Activated T-cell treated with anti-CD3 and anti-CD28 coated beads for 4 hours (primary cell): ENCODE measurements at places on chromosomes 2 and 18.

DNA sequence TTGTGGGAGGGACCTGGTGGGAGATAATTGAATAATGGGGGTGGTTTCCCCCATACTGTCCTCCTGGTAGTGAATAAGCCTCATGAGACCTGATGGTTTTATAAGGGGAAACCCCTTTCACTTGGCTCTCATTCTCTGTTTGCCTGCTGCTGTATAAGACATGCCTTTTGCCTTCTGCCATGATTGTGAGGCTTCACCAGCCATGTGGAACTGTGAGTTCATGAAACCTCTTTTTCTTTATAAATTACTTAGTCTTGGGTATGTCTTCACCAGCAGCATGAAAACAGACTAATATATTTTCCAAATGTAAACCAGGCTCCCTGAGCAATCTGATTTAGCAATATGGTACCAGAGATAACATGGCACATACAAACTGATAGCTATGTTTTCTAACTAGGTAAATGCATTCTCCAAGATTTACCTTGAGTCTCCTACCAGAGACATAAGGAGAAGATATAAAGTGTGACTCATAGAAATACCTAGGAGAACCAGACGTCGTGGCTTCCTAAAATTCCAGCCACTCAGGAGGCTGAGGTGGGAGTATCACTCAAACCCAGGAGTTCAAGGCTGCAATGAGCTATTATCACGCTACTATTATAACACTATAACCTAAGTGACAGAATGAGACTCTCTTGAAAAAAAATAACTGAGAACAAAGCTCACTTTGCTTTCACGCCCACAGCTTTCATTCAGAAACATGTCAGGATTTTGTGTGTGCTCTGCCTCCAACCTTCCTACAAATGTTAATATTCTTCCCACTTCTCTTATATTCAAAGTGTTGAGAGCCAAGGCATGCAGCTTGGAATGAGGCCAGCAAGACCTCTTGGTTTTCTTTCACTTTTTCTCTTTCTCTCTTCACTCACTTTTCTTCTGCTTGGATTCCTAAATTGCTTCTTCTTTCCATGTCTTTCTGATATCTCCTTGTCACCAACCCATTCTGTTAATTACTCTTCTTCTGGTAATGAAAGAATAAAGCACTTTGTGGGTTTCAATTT is 263.9 kb upstream of the UBE2E3 start:
- DNase-seq, result no peak

DNA sequence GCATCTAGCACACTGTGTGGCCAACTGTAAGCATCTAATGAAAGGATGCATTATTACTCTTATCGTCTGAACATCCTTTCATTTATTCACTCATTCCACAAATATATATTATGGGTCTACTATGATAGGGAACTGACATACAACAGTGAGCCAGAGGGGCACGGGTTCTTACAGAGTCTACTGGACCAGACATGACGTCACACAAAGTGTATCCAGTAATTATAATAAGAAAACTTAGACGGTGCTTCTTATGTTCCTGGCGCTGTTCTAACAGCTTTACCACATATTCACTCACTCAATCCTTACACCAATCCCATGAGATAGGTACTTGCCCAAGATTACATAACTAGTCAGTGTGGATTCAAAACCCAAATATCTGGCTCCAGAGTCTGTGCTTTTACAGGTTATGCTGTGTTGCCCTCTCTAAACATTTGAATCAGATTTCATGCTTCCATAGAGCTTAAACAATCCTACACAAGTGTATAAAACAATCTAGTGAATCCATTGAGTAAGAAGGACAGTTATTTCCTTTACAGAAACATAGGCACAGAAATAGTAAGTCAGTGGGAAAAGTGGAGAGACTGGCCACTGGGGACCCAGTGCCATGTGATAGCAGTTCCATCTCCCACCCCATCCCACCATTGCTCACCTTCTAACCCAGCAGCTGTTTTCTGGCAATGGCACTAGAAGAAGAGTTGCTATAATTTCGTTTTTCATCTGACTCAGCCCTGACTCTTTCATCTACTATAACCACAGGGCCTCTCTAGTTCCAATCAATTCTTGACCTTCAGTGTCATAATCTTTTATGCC is 24.2 kb upstream of the ARL5A start:
- no peak for DNase-seq

DNA sequence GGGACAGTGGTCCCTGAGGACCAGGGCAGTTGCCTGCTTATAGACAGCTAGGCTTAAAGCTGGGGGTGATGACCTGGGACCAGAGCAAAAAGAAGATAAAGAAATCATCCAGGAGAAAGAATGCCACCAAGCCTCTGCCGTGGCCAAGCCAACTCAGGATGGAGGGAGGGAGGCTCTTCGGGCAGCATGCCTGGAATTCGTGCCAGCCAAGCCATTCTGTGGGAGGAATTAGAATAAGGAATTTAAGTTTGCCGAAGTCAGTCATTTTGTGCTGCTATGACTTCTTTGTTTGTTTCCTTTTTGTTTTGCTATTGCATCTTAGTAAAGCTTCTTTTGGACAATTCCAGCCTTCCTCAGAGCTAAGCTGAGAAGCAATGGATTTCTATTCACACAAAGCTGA is 124.1 kb downstream of the EN1 start:
- DNase-seq, result no peak

DNA sequence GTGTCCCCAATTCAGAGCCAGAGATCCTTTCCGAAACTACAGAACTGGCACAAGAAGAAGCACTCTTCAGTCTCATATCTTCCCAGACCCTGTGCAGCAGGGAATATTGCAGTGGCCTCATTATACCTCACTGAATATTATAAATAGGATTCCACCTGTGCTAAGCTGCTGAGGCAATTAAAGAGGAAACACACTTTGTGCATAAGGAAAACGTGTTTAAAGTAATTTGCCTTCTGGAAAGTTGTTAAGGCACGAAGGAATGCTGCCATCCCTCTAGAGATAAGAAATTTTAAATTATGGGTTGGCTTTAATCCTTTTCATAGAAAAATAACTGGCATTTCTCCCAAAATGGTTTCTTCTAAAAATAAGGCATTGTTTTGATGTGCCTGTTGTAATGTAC is 233.3 kb downstream of the RAB3GAP1 start:
- DNase-seq, result no peak

DNA sequence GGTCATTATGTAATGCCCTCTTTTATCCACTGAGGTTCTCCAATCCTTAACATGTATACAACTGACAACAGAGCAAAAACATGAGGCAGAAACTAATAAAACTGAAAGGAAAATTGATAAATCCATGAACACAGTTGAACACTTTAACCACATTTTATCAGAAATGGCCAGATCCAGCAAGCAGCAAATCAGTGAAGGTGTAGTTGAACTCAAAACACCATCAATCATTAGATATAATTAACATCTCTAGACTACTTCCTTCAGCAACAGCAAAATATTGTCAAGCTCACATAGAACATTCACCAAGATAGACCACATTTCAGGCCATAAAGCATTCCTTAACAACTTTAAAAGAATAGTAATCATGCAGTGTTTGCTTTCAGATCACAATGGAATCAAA is 72.9 kb downstream of the HS6ST1 start:
- no peak for DNase-seq

- DNase-seq, result no peak
Observed at GRCh38 chr2:190726255-190726654, 77.4 kb downstream of the NAB1 start.

DNA sequence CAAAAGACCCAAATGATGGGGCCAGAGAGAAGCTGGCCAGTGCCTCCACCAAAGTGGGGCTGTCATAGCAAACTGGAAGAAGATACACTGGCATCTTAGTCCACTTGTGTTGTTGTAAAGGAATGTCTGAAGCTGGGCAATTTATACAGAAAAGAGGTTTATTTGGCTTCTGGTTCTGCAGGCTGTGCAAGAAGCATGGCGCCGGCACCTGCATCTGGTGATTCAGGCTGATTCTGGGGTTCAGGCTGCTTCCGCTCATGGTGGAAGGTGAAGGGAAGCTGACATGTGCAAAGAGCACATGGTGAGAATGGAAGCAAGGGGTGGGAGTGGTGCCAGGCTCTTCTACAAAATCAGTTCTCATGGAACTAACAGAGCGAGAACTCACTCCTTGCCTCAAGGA is 135.9 kb upstream of the TWIST2 start:
- no peak for DNase-seq

DNA sequence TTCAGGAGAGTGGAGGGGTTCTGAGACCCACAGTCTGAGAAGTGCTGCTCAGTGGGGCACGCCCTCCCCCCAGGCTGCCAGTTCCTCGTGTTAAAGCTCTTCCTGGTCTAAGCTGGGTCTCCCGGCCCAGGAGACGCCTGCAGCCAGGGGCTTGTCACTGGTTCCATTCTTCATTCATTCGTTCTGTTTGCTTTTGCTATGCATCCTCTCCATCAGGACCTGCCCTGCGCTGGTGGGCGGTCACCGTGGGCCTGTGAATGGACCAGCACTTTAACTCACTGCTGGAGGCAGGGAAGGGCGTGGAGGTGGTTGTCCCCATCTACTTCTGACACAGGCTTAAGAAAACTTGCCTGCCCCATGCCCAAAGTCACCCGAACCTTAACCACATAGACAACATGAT is 272.8 kb upstream of the HDAC4 start:
- no peak for DNase-seq

GRCh38 chr2:120809609-120810440 is 74.2 kb downstream of the GLI2 start:
- no peak for DNase-seq

DNA sequence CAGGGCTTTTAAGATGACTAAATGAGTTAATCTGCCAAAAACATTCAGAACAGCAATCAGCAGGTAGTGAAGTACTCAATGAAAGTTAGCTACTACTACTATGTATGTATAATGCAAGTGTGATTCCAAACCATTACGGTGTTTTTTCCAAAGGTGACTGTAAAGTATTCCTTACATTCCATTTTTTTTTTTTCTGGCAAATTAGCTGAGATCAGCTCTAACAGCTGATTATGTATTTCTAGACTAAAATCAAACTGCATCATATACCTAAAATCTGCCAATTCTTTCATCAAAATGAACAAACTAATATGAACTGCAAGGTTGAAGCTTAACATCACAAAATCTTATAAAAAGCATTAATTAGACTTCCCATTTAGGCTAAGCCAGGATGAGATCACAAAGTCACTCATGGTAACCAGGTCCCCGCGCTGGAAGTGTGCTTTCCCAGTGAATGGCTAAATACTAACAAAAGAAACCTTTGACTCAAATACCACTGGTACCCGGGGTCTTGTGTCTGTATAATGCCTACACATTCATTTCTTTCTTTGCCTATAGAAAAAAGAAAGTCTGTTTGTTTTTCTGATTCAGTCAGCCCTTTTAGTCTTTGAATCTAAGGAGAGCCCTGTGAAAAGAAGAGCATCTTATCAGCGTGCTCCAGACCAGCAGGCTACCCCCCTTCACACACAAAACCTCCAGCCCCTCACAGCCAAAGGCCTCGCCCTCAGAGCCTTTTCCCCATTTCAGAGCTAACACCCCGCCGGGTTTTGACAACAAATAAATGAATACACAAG is 88.3 kb downstream of the RBMS1 start:
- DNase-seq, result no peak

DNA sequence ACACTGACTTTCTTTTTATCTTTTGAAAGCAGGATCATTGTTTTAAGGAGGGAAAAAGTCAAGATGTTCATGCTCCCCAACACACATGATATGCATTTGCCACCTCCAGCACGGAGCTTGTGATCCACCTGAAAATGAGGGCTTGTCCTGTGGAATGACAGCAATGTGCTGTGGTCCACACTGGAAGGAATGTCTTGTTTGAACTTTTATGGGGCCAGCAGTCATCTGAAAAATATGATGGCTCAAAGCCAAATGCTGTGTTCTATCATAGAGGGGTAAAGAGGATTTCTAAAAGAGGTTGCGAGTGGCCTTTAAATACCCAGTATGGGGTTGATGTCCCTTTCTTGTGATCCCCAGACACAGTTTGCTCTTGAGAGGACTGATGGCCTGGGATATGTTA is 226.5 kb upstream of the SPRED2 start:
- no peak for DNase-seq

- DNase-seq, result no peak
Observed at GRCh38 chr18:25734336-25734735, 356.1 kb downstream of the SS18 start.

- DNase-seq, result no peak
Observed at GRCh38 chr2:40751981-40752380, 300.1 kb upstream of the SLC8A1 start.

GRCh38 chr18:44638034-44638540 is 42.6 kb upstream of the SETBP1 start:
- DNase-seq, result no peak

GRCh38 chr2:241137276-241138190 is 11.7 kb downstream of the PASK start:
- no peak for DNase-seq

DNA sequence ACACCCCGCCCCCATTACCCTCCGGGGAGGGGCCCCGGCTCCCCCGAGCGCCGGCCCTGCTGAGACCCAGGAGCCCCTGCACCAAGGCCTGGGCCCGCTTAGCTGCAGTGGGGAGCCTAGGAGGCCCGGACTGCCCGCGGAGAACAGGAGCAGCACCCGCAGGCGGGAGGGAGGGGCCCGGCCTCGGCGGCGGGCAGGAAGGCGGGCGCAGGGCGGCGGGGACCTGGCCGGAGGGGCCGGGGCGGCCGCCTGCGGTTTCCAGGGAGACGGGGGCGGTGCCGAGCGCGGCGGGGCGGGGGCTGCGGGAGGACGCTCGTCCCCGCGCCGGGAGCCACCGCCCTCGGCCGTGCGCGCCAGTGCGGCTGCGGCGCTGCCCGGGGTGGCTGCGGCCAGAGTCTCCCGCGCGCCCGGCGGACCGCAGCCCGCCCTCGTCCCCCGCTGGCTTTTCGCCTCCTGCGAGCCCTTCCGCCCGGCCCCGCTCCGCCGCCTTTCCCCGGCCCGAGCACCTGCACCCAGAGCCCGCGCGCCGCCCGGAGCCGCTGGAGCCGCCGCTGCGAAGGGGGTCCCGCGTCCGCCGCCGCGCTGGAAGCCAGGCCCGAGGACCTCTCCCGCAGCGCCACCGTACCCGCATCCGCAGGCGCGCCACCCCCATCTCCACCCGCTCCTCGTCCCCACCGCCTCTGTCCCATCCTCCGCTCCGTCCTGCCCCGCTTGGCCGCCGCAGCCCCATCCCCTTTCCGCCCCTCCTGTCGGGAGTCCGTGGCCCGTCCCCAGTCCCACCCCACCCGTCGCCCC is 17.2 kb downstream of the GPC1 start:
- DNase-seq, result no peak
